Iris pigment epithelial cell (primary cell): ENCODE measurements at places on chromosomes 2 and 18.

- peak; percentile 82 for DNase-seq
These were observed 22.1 kb upstream of the TCF7L1 start for GRCh38 chr2:85110991-85111560.

DNA sequence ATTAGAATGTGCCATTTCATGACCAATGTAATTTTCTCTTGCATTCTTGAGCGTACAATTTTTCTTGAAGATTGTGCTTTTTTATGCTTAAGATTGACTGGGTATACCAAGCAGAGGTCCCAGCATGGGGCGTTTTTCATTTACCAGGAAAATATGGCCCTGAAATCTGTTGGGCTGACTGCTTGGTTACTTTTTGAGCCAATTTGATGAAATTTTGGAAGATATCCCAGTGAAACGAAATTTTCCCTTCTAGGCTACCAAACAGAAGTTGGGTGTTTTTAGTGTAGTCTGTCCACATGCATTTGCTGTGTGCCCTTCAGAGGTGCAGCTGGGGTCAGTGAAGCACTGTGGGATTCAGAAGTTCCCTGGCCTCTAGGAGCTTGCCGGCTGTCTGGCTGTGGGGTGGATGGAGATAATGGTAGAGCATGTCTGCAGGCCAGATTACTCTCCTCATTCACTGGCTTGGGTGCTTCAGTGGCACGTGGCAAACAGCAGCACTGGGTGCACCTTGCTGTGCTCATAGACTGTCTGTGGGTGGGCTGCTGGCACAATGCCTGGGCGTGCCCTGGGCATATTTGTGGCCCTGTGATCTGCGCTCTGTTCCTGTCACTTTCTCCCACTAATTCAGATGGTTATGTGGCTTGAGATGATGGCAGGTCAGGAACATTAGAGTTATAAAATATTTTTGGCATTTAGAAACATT lies 73.3 kb downstream of the LDLRAD4 start:
- no peak for DNase-seq

GRCh38 chr2:147614471-147614870 lies 230.4 kb upstream of the ACVR2A start:
- no peak for DNase-seq

GRCh38 chr2:149908726-149909683 lies 321.4 kb upstream of the MMADHC start:
- DNase-seq, result peak; percentile 79

DNA sequence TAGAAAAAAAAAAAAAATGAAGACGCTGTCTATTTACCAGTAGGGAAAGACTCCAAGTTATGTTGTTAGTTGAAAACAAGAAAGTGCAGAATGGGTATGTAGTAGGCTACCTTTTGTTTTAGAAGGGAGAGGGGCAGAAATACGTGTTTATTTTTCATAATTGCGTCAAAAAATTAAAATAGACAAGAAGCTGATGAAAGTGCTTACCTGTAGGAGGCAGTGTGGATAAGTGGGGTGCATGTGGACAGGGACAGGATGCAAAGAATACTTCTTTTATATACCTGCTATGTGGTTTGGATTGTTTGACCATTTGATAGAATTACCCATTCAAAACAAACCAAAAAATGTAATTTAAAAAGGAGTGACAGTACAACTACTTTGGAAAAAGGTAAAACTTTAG lies 3.0 kb upstream of the GCG start:
- no peak for DNase-seq

GRCh38 chr18:62371436-62371835 lies 46.3 kb downstream of the TNFRSF11A start:
- no peak for DNase-seq

- no peak for DNase-seq
These were observed 36.3 kb upstream of the ITM2C start for GRCh38 chr2:230828272-230828961.

DNA sequence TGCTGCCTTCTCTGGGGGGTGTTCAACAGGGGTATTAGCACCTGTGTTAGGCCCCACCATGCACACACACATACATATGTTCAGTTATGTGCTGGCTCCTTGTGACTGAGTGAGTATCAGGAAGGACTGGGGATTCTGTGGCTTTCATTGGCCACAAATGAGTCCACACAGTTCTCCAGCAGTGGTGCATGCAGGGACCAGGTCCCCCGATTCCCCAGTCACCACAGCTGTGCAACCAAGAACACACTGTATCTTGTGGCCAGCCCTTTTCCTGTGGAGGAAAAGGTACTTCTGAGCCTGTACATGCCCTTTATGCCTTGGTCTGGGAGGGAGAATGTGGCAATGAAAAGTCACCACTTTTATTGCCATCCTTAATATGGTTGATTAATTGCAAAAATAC lies 74.9 kb upstream of the KLF7 start:
- DNase-seq, result peak; percentile 35

GRCh38 chr2:9258501-9258900 lies 51.9 kb downstream of the ASAP2 start:
- DNase-seq, result peak; percentile 67

DNA sequence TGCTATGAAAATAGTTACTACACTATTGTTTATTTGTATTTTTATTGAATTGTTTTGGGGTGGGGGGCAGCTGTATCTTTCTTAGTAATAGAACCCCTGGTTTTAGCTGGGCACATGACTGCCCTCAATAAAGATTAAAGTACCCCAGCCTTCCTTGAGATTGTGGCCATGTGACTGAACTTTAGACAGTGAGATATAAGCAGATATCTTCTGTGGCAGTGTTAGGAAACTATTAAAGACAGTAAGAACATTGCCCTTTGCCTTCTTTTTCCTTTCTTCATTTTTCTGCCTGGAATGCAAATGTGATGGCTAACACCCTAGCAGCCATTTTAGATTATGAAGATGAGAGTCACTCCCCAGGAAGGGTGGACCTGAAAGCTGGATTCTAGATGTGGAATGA lies 47.9 kb upstream of the AKAIN1 start:
- DNase-seq, result no peak

DNA sequence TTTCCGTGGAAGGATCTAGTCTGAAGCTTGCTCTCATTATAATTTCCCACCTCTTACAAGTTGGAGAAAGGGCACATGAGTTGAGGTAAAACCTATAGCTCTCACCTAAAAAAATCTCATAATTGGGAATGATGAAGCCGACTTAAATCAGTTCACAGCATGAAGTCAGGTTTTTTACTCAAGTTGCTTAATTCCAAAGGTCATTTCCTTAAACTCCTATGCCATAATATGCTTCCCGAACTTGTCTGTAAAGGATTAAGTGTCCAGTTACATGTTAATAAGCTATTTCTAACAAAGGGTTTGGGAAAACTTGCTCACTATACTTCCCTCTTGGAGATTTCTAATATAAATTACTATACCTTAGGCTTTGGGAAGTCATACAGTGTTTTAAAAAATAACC lies 481.2 kb downstream of the NUP35 start:
- DNase-seq, result no peak

DNA sequence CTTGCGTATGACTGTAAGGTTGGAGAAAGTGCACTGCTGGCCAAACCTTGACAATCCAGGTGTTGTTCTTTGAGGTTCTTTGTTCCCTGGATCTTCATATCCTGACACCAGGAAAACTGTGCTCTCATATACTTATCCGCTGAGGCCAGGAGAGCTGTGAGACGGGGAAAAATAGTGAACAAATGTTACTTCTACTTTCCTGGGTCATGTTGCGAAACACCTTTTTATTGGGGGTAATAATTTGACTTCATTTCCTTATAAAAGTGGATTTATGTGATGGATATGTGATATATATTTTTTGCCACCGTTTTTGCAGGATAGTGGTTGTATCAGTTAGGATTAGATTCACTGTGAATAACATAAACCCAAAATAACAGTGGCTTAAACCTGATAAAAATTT lies 336.1 kb downstream of the OSR1 start:
- DNase-seq, result no peak

- no peak for DNase-seq
These were observed 167.9 kb downstream of the TMEM182 start for GRCh38 chr2:102929721-102930120.

DNA sequence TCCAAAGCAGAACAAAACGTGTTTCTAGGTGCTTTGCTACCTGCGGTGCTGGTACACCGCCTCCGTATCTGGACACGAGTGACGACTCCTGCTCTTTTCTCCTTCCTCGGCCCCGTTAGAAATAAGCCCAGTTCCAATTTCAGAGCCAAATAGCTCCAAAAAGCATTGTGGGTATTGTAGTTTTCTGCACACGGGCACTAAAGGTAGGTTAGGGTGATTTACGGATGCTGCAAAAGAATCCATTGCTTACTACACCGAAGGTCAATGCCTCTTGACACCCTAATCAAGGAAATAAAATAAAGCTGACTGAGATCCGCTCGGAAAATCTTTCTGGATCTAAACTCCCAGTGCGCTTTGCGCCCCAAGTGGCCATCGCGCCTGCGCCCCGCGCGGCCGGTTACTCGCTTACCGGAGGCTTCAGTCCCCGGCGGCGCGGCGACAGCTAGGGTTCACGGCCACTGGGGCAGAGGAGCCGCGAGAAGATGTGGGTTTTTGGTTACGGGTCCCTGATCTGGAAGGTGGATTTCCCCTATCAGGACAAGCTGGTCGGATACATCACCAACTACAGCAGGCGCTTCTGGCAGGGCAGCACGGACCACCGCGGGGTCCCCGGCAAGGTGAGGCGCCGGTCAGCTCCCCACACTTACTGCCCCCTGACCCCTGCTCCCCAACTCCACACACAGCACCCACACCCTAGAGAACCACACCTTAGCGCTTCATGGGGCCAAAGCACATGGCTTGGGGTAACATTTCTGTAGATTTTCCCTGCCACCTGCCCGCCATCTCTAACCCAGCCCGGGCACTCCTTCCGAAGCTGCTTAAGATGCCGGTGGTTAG lies at the start of gene CHAC2:
Gene CHAC2, plus strand, starts transcription at position 400 of the 837 bp plus-strand sequence. Its CDS starts 83 bp downstream, at position 483.
- peak; percentile 83 for DNase-seq

GRCh38 chr2:171150694-171151285 lies 9.9 kb downstream of the TLK1 start:
- no peak for DNase-seq

DNA sequence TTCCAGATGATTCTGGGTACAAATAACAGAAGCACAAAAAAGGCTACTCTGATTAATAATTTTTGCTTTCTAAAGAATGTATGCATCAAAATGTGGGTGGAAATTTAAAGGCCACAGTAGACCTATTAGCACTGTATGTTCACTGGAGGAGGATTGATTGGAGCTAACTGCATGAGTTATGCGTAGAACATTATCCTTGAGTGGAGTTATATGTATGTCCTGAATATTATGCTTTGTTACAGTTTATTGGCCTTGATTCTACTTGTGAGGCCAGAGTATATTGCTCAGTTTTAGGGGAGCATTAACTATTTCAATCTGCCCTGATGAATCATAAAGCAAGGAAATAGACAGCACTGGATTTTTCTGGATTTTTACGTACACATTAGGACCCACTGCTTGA lies 87.9 kb downstream of the CDCA7 start:
- no peak for DNase-seq

DNA sequence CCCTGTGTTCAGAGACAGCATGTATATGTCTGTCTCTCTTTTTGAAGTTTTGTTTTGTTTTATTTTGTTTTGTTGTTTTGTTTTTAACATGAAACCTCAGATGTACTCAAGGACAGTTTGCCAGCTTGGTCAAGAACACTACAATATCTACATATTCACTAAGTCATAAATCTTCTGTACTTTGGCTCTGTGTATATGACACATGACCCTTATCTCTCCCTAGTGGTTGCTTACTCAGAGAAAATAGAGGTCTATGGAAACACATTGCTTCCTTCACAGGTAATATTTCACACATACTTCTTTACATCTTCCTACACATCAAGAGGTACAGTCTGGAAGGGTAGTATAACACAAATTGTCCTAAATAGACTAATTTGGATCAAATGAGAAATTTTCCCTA lies 312.6 kb upstream of the VRK2 start:
- no peak for DNase-seq

DNA sequence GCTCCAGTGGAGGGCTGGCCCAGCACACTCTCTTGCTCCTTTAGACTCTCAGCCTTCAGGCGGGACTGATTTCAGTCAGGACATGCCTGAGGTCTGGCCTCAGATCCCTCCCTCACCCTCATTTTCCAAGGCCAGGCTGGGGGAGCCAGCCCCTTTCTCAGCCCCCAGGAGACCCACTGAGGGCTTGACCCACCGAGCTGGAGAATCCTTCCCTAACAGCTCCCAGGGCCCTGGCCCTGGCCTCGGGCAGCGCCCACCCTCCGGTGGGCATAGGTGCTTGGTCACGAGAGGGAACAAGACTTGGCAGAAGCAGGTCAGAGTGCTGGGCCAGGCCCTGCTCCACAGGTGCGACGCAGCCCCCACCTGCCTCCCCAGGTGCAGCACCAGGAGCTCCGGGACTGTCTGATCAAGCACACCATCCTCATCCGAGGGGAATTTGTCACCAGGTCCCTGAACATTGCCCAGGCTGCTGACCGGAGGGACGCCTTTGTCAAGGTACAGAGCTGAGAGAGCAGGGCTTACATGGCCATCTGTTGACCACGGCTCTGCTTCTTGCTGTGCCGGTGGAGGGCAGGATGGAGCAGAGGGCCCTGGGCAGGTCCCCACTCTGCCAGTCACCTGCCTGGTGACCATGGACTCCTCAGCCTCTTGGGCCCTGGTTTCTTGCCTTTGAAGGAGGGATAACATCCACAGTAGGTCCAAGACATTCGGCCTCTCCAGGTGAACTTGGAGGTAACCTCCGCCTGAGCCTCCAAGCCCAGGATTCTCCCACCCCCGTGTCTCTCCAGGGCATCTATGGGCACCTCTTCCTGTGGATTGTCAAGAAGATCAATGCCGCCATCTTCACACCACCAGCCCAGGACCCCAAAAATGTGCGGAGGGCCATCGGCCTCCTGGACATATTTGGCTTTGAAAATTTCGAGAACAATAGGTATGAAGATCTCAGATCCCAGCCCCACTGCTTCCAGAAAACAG lies 46.3 kb downstream of the MYO7B start:
- no peak for DNase-seq

DNA sequence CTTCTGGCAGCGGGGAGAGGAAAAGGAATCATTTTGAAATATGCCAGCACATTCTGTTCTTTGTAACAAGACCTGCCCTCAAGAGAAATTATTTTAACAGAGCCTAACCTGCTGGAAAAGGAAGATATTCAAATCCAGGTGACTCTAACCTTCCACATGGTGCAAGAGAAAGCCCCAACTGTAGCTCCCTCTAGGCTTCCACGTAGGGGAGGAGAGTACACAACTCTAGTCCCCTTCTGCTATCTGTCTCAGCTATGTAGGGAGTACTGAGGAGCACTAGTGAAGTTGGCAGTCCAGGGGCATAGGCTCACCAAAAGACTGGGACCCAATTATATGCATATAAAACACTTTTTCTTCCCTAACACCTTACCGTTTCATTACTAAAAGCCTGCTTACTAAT lies 82.2 kb upstream of the SIX3 start:
- DNase-seq, result no peak

GRCh38 chr18:48788373-48788772 lies 162.4 kb downstream of the SMAD7 start:
- no peak for DNase-seq

GRCh38 chr2:72583376-72583775 lies 242.5 kb downstream of the EXOC6B start:
- DNase-seq, result peak; percentile 70

- no peak for DNase-seq
These were observed 120.0 kb downstream of the AQP4 start for GRCh38 chr18:26745288-26746181.
